ENCODE measurements at places on chromosomes 1 and 21.

DNA sequence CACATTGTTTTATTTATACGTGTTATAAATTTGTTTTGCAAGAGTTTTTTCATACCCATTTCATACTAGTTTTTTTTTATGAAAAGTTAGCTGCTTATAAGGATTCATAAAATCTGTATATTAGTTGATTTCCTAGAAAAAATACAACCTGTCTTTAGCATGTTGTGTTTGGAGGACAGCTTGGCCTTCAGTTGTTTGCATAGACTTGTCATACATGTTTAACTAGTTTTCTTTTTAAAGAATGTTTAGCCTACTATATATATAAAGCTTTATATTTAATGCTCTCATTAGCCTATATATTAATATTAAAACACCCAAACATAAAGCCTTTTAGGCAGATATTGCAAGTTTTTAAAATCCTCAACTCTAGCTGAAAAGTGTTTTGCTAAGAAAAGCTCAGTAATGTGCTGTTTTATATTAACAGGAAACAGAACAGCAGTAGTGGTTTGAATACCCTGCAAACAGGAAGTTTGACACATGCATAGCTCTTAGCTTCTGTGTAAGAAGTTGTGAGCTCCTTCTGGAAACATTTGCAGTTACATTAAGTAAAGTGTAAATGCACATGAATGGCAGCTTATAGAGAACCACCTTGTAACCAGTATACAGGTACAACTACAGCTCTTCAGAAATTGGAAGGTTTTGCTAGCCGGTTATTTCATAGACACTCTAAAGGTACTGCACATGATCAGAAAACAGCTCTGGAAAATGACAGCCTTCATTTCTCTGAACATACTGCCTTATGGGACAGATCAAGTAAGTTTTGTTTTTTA lies at the start of gene PRKACB:
Gene PRKACB, plus strand, starts transcription at position 476 of the 770 bp plus-strand sequence. Its CDS starts 91 bp downstream, at position 567.
- no peak for DNase-seq

- DNase-seq = no peak
Observed at GRCh38 chr21:38256599-38257302, at the start of gene KCNJ15. Gene KCNJ15 (plus strand): TSS chr21:38256991. CDS start chr21:38299262, 42,271 bp downstream.

DNA sequence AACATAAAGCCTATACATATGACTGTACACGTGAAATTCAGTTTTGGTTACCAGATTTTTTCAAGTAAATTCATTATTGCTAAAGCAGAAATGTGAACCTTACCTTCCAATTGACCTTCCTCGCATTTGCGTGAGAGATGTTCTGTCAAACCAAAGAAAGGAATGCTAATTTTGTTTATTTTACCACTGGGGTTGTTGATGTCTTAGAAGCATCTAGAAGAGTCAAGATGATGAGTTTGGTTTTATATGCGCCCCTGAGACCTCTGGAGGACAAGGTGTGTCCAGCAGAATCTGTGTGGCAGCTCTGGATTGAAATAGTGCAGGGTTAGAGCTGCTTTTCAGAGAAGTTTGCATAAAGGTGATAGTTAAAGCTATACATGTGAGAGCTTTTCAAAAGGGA lies 48.4 kb downstream of the ZBTB40 start:
- no peak for DNase-seq

DNA sequence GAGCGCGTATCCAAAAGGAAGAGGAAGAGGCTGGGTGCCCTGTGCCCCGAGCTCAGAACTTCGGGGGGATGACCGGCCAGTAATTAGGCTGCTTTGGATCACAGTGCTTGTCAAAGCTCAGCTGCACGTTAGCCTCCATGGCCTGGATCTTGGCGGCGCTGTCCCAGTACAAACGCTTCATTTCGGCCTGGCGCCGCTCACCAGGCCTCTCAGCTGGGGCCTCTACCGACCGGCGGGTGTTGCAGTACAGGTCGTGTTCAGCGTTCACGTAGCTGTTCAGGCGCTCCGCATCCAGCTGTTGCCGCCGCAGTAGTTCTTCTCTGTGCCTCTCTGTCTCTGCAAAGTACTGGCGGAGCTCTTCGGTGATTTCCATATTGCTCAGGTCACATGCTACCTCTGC lies 1.4 kb upstream of the ZNF326 start:
- no peak for DNase-seq

DNA sequence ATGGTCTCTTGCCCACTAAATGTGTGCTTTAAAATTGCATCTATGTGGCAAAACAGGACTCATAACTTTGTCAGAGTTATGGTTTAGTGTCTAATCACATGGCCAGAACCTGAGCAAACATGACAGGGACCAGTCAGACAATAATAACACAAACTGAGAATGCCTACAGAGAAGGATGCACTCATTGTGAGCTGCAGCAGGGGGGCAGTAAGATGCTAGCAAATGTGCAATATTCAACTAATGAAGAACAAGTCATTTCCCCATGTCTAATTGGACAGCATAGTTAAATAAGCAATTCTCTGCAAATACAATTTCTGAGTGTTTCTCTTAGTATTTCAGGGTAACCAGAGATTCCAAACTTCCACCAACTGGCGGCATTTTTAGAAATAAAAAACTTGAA lies 30.8 kb downstream of the SPAG17 start:
- DNase-seq = no peak

DNA sequence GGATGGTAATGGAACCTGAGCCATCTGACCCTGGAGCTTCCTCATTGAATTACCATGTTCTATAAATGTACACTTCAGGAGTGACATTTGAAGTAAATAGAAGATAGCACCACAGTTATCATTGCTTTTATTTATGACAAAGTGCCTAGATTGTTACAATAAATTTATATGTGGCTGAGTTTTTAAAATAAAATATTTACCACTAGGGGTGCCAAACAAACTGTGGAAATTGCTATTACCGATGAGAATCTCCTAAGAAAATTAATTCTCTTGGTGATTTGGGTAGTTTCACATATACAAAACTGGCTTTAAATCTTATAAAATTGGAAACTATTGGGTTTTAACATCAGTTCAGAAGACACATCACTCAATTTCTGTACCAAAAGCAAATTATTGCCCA lies 1.4 kb upstream of the TNR start:
- no peak for DNase-seq

GRCh38 chr1:21794656-21795055 lies 11.7 kb upstream of the USP48 start:
- DNase-seq = no peak

DNA sequence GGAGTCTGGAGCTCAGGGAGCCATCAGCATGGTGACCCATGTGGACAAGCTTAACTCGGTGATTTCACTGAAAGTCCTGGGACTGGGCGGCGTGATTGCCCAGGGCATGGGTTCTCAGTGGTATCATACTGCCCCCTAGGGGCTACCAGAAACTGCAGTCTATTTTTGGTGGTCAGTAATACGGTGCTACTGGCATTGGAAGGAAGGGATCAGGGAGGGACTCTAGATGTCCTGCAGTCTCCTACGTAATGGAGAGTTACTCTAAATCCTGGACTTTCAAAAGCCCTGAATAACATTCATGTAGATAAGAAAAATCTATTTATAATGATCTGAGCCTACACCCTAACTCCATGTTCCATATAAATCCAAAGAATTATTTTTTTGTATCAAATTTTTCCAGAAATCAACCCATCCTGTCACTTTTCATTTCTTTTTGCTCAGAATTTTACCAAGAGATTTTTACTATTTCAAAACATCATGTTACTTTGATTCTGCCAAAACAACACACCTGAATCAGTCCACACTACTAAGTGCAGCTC lies 37.3 kb downstream of the PABPC4 start:
- DNase-seq = peak; percentile 13

GRCh38 chr1:20829946-20830345 lies 42.8 kb upstream of the HP1BP3 start:
- DNase-seq = no peak

GRCh38 chr1:8835941-8836643 lies 18.7 kb upstream of the RERE start:
- DNase-seq = no peak

DNA sequence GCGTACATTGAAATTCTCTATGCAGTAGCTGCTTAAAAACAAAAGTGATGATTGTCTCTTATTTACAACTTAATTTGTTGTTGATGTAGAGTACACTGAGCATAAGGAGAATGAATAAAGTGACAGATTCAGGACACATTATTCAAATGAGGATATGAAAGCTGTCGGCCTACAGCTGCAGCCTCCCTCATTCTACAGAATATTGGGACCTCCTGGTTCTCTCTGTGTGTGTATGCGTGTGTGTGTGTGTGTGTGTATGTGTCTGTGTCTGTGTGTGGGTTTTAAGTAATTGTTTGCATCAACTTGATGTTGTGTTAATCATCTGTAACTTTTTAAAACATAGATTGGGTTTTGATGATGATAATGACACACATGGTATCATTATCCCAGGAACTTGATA lies 17.9 kb downstream of the PROX1 start:
- DNase-seq = no peak

- no peak for DNase-seq
Observed at GRCh38 chr1:59384443-59384842, 87.5 kb downstream of the FGGY start.

GRCh38 chr1:219666242-219666641 lies 53.3 kb upstream of the ZC3H11B start:
- DNase-seq = no peak

GRCh38 chr1:5738911-5739462 lies 253.2 kb downstream of the NPHP4 start:
- no peak for DNase-seq

- no peak for DNase-seq
Observed at GRCh38 chr1:91697416-91697815, 188.5 kb downstream of the TGFBR3 start.

GRCh38 chr1:203406446-203407045 lies 55.6 kb upstream of the FMOD start:
- DNase-seq = no peak

GRCh38 chr1:47262787-47263413 lies 30.9 kb upstream of the TAL1 start:
- no peak for DNase-seq
